SK-N-MC (cell line): ENCODE measurements at places on chromosomes 4 and X.

DNA sequence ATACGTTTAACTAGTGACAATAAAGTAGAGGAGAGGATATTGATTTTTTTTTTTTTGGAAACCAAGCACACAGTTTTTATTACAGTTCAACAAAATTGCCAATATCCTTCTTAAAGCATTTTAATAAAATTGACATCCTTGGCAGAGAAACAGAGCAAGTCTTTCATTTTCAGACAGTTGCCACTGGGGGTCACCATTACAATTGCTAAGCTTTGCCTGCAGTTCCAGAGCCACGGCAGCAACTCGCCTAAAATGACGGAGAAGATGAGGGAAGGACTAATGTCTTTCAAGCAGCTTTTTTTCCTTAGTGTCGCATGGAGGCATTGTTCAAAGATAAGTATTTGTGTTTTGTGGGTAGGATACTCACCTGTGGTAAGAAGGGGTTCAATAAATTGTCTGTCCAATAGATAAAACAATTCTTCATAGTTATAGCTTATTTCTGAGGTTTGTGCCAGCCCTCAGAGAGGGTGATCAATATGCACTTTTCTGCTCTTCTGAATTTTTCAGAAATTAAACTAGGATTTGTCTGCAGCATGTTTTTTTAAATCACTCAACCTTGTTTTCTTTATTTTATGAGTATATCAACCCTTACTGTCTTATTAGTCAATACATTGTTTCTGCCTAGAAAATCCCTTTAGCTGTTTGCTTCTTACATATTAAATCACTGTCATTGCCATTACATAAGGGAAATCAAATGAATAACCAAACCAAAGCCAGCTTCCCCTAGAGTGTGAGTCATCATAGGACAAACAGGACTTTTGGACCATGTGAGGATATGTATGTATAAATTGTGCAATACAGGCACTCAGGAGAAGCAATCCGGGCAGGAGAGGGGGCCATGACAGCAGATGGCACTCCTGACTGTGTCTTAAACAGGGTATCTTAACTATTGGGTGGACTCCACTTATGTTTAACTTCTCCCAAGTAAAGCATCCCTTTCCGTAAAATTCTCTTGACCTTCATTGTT lies 508.1 kb upstream of the ARX start:
- peak; percentile 6 for DNase-seq

DNA sequence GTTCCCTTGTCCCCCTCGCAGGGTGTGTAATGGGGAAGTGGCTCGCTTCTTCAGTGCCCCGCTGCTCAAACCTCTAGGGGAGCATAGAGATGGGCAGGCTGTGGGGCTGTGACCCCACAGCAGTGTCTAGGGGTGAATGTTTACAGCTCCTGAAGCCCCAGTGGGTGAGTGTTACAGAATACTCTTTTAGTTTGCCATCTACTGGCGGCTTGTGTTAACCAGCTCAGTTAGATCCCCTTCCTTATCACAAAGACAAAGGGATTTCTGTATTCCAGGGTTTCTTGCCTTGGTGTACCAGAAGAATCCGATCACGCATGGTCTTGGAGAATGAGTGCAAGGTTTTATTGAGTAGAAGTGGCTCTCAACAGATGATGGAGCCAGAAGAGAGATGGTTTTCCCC lies 108.1 kb upstream of the IQCM start:
- no peak for DNase-seq

DNA sequence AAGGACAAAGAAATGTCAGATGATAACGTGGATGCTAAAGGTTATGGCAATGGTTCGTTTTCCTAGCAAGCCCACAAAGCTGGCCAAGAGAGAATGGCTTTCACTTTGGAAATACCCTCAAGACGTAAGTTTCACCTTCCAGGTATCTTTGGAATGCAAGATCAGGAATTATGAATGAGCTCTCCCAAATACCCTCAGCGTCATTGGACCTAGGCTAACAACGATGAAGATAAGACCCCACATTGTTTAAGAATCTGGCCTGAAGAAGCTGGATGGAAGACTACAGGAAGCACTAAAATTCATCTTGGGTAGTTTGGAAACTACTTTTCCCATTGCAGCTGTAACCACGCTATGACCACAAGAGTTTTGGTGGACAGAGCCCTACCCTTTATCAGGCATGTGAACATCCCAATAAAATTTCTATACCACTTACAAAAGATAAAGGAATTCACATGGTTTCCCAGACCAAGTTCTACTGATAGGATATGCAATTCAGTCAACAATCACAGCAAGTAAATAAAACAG lies 111.9 kb downstream of the KDR start:
- DNase-seq, result no peak

- DNase-seq, result no peak
Measured at GRCh38 chrX:16208601-16209000, 41.3 kb downstream of the MAGEB17 start.

DNA sequence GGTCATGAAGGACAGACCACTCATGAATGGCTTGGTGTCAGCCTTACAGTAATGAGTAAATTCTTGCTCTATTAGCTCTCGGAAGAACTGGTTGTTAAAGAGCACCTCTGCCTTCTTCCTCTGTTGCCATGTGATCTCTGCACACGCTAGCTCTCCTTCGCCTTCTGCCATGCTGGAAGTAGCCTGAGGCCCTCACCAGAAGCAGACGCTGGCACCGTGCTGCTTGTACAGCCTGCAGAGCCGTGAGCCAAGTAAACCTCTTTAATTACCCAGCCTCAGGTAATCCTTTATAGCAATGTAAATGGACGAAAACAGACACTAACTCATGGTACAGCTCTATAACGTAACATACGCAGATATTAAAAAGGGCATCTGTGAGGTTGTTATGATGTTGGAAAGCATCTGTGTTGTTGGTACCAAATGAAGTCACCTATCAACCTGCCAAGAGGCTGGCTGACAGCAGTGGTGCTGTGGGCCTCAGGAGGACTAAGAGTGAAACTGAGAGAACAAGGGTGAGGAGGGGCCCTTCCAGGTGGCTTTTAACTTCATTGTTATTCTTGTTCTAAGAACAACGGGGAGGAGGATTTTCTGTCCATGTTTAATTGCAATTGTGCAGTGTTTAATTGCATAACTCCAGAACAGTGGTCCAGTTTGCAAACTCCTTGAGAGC lies 69.2 kb downstream of the CRMP1 start:
- no peak for DNase-seq

- DNase-seq, result no peak
Measured at GRCh38 chr4:99991741-99992140, 41.7 kb upstream of the H2AZ1 start.

GRCh38 chrX:120452131-120452530 lies 17.0 kb downstream of the LAMP2 start:
- DNase-seq, result no peak

- no peak for DNase-seq
Measured at GRCh38 chr4:2341261-2341841, 77.1 kb downstream of the ZFYVE28 start.

DNA sequence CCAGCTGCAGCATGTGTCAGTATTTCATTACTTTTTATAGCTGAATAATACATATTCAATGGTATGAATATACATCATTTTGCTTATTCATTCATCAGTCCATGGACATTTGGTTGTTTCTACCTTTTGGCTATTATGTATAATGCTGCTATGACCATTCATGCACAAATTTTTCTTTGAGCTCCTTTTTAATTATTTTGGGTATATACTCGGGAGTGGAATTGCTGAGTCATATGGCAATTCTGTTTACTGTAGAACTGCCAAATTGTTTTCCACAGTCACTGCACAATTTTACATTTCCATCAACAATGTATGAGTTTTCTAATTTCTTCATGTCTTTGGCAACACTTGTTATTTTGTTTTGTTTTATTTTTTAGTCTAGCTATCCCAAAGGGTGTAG lies 405.9 kb upstream of the PITX2 start:
- DNase-seq, result no peak

GRCh38 chr4:102444752-102445151 lies 56.4 kb upstream of the NFKB1 start:
- DNase-seq, result no peak

DNA sequence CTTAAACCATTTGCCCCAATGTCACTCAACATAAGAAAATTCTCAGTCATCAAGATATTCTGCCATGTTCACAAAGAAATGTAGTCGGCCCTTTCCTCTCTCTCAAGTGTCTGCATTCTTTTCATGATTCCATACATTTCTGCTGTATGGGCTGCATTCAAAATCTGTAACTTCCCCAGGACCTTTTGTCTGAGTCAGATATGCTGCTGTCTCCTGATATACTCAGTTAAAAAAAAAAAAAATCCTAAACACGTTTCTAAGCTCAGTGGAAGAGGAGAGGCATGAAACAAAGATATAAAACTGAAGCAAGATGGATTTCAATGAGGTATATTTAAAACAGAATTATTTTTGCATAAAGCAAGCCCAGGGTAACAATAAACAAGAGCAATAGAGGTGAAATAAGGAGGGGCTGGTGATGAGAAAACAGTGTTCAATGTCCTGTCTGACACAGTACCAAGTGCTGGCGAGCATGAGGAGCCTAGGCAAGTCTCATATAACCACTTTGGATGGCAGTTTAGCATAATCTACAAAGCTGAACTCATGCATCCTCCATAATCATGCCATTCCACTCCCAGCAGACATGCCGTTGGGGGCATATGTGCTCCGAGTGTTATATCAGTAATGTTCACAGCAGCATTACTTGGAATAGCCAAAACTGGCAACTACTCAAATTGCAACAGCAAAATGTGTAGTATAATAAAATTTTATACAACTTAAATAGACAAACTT lies 76.7 kb downstream of the MANBA start:
- DNase-seq, result no peak

- DNase-seq, result no peak
Measured at GRCh38 chr4:25865586-25865985, 2.8 kb upstream of the SEL1L3 start.
